ENCODE measurements at places on chromosomes 13 and 19.

- DNase-seq, result no peak
These were observed 60.9 kb downstream of the KLF12 start for GRCh38 chr13:74073274-74073673.

DNA sequence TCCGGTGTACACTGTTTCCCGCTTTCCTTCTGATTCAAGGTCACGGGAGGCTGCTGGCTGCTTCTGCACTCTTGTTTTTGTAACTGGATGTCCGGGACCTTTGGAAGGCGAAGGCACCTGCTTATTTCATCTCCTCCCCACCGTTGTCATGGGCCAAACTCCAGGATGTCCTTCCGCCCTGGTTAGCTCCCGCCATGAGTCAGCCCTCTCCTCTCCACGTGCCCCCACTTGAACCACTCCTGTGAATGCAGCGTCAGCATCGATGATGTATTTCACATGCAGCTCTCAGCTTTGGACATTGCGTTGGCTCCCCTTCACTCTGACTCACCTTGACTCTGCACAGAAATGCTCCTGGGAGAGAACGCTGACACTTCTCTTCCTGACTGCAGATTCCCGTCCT lies 5.5 kb upstream of the GALP start:
- no peak for DNase-seq

DNA sequence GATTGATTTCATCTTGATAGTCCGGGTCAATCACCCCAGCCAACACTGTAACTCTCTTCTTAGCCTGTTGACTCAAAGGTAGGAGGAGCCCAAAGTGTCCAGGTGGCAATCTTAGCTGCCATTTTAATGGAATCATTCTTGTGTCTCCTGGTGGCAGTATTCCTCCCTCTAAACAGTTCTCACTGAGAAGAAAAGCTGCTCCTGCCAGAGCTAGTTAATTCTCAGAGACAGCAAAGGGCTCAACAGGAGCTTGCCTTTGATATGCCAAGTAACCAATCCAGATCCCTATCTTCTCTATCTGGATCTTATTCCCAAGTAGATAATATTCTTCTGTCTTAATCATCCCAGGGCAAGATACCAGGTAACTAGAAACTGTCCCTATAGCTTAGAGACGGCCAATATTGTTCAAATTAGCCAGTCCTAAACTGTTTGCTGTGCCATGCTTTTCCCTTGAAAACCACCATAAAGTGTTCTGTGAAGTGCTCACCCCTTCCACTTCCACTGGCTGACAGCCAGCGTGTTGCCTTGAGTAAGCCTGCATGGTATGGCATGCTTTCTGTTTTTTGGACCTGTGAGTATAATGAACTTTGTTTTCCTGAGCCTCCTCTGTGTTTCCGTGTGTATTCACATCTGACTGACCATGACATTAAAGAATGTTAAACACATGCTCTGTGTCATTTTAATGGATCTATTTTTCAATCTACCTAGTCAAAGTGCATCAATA lies 463.7 kb upstream of the SLITRK5 start:
- DNase-seq, result no peak

- DNase-seq, result no peak
These were observed 1124.2 kb downstream of the SLITRK1 start for GRCh38 chr13:82758044-82758443.

GRCh38 chr13:113748862-113749451 lies 10.1 kb upstream of the TMEM255B start:
- no peak for DNase-seq

DNA sequence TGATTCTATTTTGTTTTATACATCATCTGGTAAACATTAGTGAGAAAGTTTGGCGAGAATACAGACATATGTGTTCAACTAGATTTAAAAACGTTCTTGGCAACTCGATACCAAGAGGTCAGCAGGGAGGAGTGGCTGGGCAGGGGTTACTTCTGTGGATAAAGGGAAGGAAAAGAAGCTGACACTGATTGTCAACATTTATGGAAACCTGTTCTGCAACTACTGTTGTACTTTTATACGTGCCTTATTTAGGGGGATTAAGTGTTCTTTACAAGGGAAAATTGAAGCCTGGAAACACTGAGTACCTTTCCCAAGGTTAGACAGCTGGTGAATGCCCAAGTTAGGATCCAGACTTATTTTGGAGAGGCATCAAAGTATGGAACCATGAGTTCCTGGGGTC lies 65.0 kb downstream of the MTUS2 start:
- DNase-seq, result no peak

DNA sequence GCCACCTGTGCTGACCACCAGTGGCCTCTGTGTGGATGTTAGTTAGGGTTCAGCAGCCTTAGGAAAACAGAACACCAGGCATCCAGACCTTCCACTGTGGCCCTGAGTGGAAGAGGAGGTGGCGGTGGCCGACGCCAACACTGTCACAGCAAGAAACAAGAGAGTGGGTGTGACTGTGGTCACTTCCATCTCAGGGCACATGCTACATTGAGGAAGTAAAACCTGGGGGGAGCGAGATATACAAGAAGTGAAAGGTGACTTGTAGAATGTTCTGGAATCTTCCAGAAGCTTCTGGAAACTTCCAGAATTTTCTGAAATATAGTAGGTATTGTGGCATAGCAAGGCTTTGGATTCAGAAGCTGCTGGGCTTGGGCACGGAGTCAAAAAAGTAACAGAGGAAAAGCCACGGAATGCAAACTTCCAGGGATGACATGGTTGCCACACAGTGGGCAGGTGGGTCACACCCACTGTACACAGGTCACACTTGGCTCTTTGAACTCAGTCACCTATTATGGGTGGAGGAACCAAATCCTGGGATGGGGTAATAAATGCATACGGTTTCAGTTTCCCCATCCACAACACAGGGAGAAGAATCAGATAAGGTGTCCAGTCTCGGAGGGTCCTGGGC lies 24.3 kb downstream of the GNG7 start:
- DNase-seq, result no peak

DNA sequence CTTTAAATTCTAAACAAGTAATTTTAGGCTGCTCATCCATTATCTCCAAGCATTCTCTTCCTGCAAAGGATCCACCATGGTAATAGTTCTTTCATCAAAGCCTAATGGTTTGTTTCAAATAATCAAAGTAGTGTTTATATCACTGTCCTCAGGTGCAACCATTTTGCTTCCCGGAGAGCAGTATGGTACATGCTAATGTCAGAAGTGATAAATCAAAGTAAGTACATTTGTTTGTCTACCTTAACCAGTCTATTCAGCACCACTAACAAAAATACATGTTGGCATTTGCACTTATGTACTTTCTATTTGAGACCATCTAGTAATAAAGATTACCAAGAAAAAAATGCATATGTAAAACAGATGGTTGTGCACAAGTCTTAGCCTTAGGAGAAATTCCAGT lies 37.5 kb downstream of the DACH1 start:
- DNase-seq, result no peak

DNA sequence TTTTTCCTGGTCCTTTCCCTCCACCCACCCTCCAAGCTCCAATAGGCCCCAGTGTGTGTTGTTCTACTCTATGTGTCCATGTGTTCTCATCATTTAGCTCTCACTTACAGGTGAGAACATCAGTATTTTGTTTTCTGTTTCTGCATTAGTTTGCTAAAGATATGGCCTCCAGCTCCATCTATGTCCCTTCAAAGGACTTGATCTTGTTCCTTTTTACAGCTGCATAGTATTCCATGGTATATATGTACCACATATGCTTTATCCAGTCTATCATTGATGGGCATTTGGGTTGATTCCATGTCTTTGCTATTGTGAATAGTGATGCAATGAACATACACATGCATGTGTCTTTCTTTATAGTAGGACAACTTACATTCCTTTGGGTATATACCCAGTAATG lies 47.1 kb upstream of the ZNF30 start:
- no peak for DNase-seq

DNA sequence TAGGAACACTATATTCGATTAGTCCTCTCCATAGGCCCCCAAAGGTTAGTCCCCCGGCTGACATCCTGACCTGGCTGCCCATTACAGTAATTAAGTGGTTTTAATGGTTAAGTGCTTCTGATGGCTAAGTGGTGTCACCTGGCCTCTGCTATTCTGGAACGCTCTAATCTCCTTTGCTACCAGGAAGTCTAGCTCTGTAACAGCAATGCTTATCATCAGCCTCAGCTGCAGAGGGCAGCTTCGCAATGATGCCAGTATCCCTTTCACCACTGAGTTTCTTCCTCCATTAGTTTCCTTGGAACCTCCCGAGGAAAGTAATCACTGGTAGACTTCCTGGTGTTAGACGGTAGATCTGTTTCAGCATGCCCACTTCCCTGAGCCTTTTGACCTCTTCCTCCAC lies 8.6 kb upstream of the RNF6 start:
- no peak for DNase-seq

GRCh38 chr19:13884726-13885591 lies 8.0 kb downstream of the NANOS3 start:
- no peak for DNase-seq

GRCh38 chr19:44875666-44876451 lies 15.2 kb upstream of the TOMM40 start:
- no peak for DNase-seq

- no peak for DNase-seq
These were observed 97.4 kb downstream of the CAB39L start for GRCh38 chr13:49346460-49346859.

DNA sequence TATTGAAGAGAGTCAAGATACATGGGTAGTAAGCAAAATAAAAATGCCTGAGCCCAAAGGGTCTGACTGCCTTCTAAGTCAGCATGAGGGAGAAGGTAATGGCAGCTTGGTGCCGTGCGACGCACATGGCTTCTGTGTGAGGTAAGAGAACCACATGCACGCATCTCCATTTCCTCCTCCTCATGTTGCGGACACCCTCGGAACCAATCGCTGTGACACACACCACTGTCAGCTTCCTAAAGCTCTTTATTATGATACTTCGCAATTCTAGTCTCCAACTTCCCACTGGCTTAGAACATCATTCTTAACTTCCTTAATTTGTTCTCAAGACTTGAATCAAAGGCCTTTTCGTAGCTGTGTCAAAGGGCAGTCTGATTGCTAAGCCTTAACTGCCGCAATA lies 170.1 kb downstream of the OXGR1 start:
- no peak for DNase-seq

GRCh38 chr13:98416408-98416807 lies 160.5 kb downstream of the STK24 start:
- no peak for DNase-seq

DNA sequence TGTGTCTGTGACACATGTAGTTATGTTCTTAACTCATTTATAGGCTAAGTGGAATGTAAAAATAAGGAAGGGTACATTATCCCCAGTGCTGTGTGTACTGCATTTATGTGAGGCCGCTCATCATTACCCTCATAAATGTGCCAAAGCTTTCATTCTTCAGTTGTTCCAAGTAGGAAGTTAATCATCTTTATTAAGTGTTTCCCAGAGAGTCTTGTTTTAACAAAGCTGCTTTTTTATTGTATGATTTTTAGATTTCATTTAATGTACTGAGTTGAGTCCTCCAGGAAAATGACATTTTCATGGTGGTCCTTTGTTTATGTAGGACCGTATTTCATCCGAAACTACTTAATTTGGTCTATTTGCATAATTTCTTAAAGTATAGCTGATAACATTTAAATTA lies 379.8 kb downstream of the DLEU7 start:
- no peak for DNase-seq

- DNase-seq, result no peak
These were observed 28.1 kb downstream of the RANBP3 start for GRCh38 chr19:5949792-5950305.

- no peak for DNase-seq
These were observed 26.2 kb upstream of the HIF3A start for GRCh38 chr19:46270521-46271256.

- DNase-seq, result peak; percentile 56
These were observed 198.4 kb downstream of the NDFIP2 start for GRCh38 chr13:79679334-79679733.

- no peak for DNase-seq
These were observed 13.2 kb upstream of the TCF3 start for GRCh38 chr19:1665565-1666047.

GRCh38 chr13:53012707-53013106 lies 15.9 kb upstream of the OLFM4 start:
- DNase-seq, result no peak

GRCh38 chr19:18417250-18418028 lies 1.8 kb upstream of the SSBP4 start:
- peak; percentile 86 for DNase-seq

GRCh38 chr19:41918653-41919244 lies 9.5 kb downstream of the ERFL start:
- DNase-seq, result no peak

DNA sequence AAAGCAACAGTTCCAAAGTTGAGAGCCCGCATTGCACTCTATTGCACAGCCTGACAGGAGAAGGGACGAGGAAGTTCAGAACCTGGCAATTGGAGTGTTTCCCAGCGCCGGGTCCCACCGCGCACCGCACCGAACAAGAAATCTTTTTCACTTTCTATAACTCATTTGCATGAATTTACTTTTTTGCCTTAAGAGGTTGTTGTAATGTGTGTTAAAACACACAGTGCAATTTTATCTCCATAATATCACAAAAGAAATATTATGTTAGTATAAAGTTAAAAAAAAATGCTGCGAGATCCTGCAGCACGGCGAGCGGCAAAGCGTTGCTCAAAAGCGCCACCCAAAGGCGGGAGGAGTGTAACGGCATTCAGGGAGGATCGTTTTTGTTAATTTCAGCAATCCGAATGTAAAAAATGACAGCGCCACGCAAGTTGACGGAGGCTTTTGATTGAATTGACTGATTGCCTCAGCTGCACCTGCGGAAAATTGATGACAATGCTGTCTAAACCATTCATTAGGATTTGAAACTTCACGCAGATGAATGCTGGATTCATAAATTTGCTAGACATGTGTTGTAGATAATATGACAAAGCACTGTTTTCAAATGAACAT lies 303.6 kb upstream of the ZNF507 start:
- peak; percentile 60 for DNase-seq

- DNase-seq, result no peak
These were observed 20.7 kb downstream of the RFC3 start for GRCh38 chr13:33838647-33839046.

DNA sequence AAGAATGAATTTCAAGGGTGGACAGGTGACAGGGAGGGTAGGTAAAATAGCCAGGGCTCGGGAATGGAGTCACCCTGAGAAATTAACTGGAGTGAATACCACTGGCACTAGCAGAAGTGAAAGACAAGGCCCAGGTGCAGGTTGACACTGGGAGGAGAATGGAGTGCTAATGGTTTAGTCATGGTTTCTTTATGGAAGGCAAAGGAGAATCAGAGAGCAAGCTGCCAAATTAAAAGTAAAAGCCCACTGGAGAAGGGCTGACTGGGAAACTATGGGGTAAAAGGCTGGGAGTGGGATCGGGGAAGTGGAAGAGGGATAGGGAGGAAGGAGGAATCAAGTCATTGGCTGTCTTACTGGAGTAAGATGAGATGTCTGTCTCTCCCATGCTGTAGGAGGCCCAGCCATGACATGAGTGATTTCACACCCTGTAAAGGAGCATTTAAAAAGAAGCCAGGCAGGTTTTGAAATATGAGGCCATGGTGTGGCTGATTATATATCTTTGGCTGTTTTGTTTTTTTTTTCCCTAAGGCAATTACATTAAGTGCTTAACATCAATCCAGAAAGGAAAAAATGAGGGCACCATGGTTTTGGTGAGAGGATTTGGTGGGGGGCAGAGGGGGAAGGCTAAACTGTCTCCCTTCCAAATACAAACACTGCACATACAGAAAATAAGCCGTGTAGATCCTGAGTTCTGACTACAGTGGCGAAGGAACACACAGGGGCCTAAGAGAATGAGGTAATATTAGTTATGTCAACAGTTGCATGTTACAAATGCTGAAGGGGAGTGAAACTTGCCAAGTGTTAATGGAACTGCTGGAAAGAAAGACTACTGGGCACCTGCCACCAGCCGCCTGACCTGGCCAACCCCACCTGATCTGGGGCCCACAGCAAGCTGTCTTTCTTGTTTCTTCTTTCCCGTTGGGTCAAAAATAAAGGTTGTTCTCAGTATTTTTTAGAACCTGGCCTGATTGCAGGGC lies 183.5 kb upstream of the TSC22D1 start:
- no peak for DNase-seq

GRCh38 chr19:35629332-35629633 lies 447 bp downstream of the RBM42 start:
- no peak for DNase-seq
